ENCODE measurements at places on chromosomes 7 and 10.

DNA sequence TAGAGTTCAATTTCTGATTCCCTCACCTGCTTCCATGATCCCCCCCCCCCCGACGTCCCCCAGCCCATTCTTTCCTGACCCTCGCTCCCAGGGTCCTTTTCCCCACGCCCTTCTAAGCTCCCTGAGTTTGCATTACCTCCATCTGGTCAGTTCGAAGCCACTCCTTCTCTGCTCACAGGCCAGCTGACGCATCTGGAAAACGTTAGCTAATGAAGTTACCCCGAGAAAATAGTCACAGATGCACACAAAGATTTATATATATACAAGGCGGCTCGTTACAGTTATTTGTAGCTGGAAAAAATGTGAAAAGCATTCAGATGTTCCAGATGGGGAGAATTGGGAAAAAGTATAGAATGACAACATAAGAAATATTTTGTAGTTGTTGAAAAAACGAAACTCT is 630.0 kb upstream of the FOXK1 start:
- peak; percentile 3 for DNase-seq

- DNase-seq: no peak
Measured at GRCh38 chr7:131733604-131734003, 177.2 kb upstream of the PODXL start.

- no peak for DNase-seq
Measured at GRCh38 chr7:25541094-25541821, 313.0 kb upstream of the NPVF start.

DNA sequence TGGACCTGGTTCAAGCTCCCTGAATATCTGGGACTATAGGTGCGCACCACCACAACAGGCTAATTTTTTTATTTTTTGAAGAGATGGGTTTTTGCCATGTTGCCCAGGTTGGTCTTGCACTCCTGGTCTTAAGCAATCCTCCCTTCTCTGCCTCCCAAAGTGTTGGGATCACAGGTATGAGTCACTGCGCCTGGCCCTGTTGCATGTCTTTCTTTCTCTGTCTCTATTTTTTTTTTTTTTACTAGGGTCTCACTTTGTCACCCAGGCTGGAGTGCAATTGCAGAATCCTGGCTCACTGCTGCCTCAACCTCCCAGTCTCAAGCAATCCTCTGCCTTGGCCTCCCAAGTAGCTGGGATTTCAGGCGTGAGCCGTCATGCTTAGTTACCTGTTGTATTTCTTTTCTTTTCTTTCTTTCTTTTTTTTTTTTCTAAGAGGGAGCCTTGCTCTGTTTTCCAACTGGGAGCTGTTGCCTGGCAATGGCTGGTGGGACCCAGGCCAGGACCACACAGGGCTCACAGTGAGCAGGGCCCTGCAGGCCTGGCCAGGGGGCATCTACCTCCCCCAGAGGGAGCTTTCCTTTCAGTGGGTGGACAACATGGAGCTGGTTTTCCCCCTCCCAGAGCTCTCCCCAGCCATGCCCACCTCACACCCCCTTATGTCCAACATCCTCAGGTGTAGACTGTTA is 6.0 kb downstream of the MYL7 start:
- DNase-seq: no peak

DNA sequence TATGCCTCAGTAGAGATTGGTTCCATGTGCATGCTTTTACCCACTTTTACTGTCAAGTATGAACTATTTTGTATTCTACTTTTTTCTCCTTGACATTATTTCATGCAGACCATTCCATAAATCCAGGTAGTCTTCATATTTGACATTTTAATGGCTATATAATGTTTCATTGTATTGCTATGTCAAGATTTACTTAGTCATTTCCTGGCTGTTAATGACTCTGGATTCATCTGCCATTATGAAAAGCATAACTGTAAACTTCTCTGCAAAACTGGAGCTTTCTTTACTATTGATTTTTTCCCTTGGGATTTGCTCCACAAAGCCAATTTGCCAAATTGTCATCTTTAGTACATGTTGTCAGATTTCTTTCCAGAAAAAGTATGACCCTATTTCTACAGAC is 6.8 kb upstream of the MSRB2 start:
- DNase-seq: no peak

GRCh38 chr7:114791771-114792170 is 130.1 kb upstream of the MDFIC start:
- no peak for DNase-seq

DNA sequence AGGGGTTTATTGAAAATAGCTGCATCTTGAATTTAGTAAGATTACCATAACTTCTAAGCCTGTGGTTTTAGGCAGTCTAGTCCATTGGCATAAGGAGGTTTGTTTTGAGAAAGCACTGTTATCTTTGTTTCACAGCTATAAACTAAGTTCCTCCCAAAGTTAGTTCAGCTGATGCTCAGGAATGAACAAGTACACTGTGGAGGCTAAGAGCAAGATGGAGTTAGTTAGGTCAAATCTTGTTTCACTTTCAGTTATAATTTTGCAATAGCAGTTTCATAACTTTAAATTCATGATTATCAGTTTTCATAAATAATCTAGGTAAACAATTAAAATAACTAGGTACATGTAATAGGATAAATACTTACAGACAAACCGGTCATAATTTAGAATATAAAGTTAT is 15.4 kb downstream of the SEC61G start:
- no peak for DNase-seq

DNA sequence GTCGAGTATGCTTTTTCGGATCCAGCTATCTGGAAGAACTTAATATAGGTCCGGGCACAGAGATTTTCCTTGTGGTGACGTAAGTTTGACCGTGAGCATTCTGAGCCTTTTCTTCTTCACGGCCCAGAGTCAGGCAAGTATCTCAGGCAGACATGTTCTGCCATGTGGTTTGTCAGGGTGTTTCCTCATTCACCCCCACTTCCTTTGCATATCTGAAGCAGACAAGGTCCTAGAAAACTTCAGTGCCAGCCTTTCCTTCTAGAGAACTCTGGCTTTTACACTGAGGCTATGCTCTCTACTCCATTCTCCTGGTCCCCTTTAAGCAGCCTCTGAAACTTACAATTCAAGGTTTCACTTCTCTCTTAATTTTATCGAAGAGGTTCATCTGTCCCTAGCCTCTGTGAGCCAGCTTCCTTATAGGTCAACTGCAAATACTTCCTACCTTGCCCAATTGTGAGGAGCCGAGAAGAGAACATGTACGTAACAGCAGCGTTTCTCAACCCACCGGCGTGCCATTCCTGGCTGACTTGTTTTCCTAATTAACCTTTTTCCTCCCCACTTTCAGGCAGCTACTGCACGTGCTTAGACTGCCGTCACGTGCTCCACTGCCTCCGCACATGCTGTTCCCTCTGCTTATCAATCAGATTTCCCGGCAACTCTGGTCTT is 47.3 kb downstream of the CDCA7L start:
- no peak for DNase-seq

DNA sequence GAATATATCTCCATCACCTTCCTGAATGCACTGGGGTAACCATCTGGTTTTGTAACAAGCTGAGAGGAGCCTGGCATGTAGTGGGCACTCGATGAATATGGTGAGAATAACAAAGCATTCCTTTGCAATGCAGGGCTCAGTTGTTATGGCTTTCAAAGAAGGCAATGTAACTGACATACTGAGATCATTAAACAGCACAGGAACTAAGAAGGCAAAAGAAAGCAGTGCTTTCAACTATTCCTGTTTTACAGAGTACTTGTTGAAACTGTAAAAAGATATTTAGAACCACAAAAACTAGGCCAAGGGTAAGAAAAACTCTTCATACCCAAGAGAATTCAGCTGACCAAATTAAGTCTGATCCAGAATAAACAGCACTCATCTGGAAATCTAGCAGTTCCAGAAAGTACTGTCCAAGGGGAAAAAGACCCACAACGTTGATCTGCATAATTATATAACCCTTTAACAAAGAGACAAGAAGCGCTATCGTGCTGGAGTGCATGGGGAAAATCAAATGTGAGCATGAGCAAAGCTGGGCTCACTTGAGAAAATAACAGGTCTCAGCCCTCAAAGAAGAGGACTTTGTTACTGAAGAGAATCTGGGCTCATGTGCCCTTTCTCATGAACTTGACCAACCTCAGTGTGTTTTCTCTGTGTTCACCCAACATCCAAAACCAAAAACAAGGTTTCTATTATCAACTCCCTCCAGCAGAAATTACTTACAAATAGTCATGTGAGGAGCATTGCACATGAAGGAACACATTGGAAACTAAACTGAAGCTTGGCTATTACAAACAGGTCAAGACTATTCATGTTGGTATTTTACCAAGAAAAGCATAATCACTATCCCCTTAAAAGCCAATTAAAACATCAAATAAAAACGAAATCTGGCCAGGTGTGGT is 116.2 kb downstream of the AVL9 start:
- peak; percentile 13 for DNase-seq

DNA sequence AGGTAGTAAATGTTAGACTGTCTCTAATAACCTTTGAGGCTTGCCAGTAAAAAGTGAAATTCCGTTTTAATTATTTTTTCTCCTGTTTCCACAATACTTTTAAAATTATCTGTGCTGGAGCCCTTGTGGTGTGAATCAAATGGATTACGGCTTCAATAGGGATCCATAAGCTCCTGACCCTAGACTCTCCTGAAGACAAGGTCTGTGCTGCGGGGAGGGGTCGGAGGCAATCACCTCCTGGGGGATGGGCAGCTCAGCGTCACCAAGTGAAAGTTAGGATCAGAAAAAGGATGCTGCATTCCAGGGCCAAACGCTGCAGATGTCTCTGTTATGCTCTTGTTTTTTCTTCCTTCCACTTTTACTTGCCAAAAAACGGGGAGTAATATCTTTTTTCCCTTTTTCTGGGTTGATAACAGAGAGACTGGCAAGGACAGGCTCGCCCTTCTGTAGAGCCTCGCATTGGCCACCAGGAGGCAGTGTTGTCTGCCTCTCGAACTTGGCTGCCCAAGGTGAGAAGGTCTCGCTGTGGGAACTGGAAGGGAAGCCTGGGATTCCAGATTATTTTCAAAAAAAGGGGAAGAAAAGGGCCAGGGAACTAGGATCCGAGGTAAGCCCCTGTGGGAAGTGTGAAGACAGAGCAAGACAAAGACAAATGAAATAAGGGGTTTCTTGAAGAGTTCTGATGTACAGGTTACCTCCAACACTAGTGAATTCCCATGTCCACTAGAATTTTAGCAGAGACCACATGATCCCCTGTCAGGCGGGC is 621.9 kb downstream of the ACTR3B start:
- DNase-seq: no peak

DNA sequence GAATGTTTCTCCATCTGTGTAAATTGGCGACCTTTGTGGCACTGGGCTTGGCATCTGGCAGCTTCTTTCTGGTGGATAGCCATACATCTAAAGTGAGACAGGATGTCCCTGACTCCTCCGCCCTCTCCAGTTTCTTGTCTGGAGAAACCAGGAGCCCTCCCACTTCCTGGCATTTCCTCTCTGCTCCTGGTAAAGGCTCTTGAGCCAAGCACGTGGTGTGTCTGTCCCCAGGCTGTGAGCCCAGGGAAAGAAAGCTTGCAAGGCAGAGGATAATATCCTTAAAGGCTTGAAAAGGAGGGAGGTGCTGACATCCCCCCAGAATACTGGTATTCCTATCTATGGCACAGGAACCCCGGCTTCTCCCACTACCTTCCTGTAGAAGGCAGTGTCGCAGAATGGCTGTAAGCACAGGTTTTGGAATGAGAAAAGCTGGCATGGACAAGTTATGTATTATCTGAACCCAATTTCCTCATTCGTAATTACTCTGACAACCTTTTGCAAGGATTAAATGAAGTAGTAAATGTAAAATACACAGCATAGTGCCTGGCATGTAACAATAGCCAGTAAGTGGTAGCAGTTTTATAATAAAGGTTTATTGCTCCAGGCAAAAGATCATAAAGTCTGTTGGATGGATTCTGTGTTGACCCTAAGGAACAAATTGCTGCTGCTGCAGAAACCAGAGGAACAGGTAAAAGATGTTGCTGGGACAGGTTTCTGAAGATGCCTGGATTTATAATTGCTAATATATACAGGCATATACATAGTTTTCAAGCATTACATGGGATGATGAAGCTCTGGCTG is 11.8 kb upstream of the ACSL5 start:
- DNase-seq: peak; percentile 43

- peak; percentile 70 for DNase-seq
Measured at GRCh38 chr10:93954726-93955363, 38.9 kb upstream of the PLCE1 start.

- peak; percentile 76 for DNase-seq
Measured at GRCh38 chr10:89262086-89263051, 10.8 kb upstream of the LIPA start.

GRCh38 chr10:68010426-68010940 is 64.6 kb downstream of the HERC4 start:
- no peak for DNase-seq

DNA sequence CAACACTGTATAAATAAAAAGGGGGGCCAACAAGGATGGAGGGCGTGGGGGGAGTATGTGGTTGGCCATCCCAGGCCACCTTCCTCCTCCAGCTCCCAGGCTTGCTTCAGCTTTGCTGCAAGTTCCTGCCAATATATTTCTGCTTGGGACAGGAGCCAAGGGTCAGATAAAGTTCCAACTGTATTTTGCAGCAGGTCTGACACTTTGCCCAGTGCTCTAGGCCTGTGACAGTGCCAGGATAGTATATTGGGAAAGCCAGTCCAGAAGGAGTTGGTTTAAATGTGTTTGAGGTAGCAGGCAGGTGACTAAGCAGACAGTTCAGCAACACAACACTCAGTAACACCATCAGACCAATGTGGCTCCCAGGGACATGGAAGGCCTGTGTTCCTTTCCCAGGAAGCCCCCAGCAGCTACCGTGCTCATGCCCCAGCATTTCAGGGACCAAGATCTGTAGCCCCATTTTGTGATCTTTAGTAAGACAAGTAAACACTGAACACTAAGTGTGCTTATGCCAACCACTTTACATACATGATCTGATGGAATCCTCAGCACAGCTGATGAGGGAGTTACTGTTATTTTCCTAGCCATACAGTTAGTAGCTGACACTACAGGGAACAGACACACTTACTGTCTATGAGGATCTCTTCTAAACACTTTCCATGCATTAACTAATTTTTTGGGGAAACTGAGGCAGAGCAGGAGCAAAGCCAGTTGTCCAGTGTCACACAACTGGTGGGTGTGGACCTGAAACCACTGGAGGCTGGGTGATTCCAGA is 38.9 kb downstream of the DNAJB12 start:
- DNase-seq: peak; percentile 30

DNA sequence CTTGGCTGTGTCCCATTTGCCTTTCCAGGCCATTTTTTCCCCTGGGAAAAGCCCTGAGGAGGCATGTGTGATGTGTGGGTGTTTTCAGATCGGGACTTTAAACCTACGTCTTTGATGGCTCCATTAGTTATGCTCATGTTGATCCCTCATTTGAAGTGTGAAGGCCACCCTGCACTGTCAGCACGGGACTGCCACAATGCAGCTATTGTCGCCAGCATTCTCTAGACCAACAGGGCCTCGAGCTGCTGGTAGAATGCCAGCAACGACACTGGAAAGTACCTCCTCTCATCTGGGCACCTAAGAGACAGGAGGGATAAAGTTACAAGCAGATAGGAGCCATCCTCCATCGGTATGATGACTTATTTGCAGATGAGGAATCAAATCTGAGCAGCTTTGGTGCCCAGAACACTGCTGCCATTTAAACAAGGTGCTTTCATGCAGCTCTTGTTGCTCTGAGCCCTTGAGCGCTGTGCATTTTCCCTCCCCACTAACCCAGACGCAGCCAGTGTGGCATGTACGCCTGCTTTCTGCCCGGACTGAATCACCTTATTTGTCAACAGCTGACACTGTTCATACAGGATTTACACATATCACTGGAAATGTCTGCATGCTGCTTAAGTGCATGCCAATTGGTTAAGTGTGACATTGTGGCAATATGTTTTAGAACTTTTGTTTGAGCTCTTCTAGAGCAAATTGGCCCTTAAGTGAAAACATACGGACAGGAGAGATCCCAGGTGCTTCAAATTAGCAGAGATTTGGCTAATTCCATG is 175.0 kb upstream of the PITRM1 start:
- DNase-seq: no peak
